ENCODE measurements at places on chromosomes 3 and 15. TPM values are rescaled to one million over a fixed set of nuclear protein-coding genes. Genes with fewer than 3 reads are reported as not detected.

The IGSF11 gene
- 0.65 TPM for polyA plus RNA-seq

The CYP11A1 gene
- polyA plus RNA-seq, result 0.55 TPM

The TRIM42 gene
- not detected for polyA plus RNA-seq

The KLHL40 gene
- polyA plus RNA-seq, result not detected

The OR5K3 gene
- not detected for polyA plus RNA-seq

The HRG gene
- polyA plus RNA-seq, result 0.13 TPM

The RLBP1 gene
- not detected for polyA plus RNA-seq

The GPR87 gene
- not detected for polyA plus RNA-seq

The HACD3 gene
- polyA plus RNA-seq, result 150 TPM

The C3orf20 gene
- 0.05 TPM for polyA plus RNA-seq

The CSPG4 gene
- 22.6 TPM for polyA plus RNA-seq

The SLC28A1 gene
- 0.21 TPM for polyA plus RNA-seq

The EFCAB12 gene
- 1.7 TPM for polyA plus RNA-seq

The IL17RE gene
- 102 TPM for polyA plus RNA-seq

Data from right lung (tissue), 10 donors.